ENCODE measurements at places on chromosomes 12 and 14.
A peak's percentile ranks its signal among the peaks of the same experiment; 100 is the strongest.

GRCh38 chr14:38469156-38469555 is 213.3 kb upstream of the CLEC14A start:
- no peak for DNase-seq

DNA sequence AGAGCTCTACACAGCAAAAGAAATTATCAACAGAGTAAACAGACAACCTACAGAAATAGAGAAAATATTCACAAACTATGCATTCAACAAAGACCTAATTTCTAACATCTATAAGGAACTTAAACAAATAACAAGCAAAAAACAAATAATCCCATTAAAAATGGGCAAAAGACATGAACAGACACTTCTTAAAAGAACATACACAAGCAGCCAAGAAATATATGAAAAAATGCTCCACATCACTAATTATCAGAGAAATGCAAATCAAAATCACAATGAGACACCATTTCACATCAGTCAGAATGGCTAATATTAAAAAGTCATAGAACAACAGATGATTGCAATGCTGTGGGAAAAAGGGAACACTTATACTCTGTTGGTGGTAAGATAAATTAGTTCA is 100.7 kb upstream of the LGR5 start:
- DNase-seq, result no peak

DNA sequence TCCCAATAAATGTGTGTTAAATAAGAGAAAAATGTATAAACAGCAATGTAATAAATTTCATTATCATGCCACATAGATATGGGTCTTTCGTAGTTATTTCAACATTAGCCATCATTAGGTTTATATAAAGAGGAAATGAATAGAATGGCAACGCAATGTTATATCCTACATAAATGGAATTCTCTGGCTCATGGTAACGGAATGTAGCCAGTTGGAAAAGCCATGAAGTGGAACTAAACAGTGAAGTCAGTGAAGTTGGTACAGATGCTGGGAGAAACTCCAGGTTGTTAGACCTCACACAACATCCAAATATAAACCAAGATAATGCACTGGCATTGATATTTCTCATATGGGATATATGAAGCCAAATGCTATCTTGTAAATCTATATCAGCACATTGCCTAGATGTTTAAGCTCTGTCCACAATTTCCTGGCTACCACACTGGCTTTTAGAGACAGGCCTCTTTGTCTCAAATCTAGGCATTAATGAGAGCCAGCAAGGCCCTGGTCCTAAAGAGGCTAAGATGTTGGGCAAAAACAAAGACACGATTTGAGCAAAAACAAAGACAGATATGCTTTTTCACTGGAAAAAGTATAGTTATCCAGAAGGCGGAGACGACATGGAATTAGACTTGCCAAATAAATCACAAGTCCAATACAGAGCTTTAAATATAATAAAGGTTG is 861.0 kb downstream of the RPS29 start:
- peak; percentile 41 for DNase-seq

- DNase-seq, result no peak
These were observed 58.7 kb upstream of the G2E3 start for GRCh38 chr14:30500222-30500621.

- DNase-seq, result no peak
These were observed 239.8 kb downstream of the PRKD1 start for GRCh38 chr14:29687866-29688265.

- DNase-seq, result no peak
These were observed 24.9 kb downstream of the SFSWAP start for GRCh38 chr12:131735476-131736445.

DNA sequence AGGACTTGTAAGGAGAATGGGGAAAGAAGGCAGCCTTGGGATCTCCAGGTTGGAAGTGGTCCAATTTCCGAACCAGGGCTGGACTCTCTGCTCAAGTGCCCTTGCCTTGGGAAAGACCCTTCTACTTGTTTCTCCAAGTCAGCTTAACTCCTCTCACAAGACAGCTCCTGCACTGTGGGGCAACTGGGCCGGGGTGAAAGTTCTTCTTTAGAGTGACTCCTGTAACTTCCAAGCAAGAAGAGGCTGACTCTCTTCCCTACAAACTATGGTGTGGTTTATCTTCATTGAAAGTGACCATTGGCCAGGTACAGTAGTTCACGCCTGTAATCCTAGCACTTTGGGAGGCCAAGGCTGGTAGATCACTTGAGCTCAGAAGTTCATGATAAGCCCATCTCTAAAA is 13.7 kb downstream of the KRT1 start:
- no peak for DNase-seq
